ENCODE measurements at places on chromosomes 13 and 19.
A peak's percentile ranks its signal among the peaks of the same experiment; 100 is the strongest.

GRCh38 chr13:111470933-111471332 is 150.5 kb downstream of the TEX29 start:
- no peak for DNase-seq

- no peak for DNase-seq
Measured at GRCh38 chr19:30023330-30023729, 81.3 kb downstream of the URI1 start.

GRCh38 chr13:71799324-71799723 is 67.7 kb downstream of the DACH1 start:
- DNase-seq: no peak

DNA sequence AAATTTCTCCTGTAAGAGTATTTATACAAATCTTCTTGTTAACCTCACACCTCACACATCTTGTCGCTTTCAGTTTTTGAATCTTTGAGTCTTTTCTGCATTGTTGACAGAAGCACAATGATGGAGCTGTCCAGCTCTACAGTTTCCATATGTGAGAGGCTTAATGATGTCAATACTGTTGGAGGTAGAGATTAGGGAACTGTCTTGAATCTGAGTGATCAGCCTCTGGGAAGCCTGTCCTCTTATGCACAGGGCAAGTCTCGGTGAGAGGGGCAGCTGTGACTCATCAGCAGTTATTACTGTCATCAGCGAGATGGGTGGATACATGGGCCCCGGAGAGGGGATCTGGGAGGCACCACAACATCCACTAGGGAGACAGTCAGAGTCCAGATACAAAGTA is 4.6 kb upstream of the ITGBL1 start:
- no peak for DNase-seq

GRCh38 chr19:39103151-39103550 is 19.0 kb downstream of the ACP7 start:
- no peak for DNase-seq

DNA sequence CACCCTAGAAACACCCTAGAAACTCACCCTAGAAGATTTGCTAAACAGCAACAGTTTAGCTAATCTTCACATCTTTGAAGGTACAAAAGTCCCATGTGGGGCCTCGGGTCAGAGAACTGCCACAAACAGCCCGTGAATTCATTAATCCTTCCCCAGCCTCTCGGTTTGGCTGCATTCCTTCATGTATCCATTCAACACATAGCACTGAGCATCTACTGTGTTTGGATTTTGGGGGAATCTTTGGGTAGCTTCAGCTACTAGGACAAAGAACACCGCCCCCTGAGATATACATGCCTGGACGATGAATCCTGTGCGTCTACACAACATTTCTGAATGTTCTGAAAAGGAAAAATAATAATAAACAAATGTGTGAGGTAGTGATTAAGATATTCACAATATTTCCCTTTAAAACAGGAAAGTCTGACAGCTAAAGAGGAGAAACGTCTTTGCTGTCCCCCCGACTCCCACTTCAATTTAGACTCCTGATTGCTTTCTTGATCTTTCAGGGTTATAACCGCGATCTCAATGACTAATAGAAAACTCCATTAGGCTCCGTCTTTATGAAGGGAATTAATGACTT is 63.5 kb downstream of the ALOX5AP start:
- no peak for DNase-seq

DNA sequence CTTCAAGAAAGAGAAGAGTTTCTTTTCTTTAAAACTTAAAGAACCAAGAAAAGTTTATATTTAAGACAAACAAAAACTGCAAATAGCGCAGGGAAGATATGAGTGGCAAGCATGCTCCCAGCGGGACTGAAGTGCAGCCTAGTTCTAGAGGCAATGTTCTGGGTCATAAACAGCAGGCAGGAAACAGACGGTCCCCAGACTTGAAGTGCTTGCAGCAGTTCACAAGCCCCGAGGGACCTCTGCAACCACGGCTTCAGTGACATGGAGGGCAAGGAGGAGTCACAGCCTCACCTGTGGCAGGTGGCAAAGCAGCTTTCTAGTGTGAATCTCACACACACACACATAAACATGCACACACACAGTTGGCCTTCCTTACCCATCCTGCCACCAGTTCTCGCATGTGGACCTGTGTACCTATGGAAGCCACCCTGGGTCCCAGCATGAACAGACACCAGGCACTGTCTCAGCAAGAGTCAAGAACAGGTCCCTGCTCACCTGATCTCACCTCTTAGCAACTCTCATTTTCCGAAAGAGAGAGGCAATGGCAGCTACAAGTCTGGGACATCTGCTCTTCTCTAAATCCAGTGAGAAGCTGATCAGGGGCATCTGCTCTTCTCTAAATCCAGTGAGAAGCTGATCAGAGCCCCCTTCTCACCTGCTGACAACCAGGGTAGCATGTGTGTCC is 162.0 kb downstream of the EFNB2 start:
- DNase-seq: no peak

GRCh38 chr19:18802354-18802753 is 11.2 kb upstream of the COMP start:
- DNase-seq: no peak

DNA sequence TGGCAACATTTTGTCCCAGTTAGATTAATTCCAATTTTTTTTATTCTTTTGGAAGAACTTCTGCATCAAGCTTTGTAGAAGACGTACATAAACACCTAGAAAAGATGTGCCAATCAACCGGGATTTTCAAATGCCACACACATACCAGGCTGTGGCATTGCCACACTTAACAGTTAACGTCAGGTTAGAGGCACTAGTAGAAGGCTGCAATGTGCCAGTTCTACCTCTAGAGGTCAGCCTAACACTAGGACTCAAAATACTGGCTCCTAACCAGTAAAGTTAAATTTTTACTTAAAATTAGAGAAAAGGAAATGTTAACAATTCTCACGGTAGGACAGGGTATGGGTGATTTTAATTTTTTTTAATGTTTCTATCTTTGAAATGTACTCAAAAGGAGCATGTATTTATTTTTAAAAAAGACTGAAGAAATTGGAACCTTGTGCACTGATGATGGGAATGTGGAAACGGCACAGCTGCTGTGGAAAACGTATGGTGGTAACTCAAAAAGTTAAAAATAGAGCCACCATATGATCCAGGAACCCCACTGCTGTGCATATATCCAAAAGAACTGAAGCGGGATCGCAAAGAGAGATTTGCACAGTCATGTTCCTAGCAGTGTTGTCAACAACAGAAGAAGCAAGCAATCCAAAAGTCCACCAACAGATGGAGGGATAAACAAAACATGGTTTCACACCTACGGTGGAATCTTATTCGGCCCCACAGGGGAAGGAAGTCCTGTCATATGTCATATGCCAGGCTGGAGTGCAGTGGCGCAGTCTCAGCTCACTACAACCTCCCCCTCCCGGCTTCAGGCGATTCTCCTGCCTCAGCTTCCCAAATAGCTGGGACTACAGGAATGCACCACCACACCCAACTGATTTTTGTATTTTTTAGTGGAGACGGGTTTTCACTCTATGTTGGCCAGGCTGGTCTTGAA is 30.3 kb downstream of the CRYL1 start:
- DNase-seq: peak; percentile 86

- peak; percentile 15 for DNase-seq
Measured at GRCh38 chr19:23283925-23284324, 33.7 kb upstream of the ZNF724 start.

GRCh38 chr13:40206241-40207000 is 460.0 kb downstream of the FOXO1 start:
- DNase-seq: no peak

- no peak for DNase-seq
Measured at GRCh38 chr13:95207769-95208366, 93.4 kb downstream of the ABCC4 start.

- peak; percentile 84 for DNase-seq
Measured at GRCh38 chr13:91817250-91817649, 418.8 kb downstream of the GPC5 start.

GRCh38 chr19:33953592-33953991 is 156.9 kb downstream of the KCTD15 start:
- peak; percentile 50 for DNase-seq

DNA sequence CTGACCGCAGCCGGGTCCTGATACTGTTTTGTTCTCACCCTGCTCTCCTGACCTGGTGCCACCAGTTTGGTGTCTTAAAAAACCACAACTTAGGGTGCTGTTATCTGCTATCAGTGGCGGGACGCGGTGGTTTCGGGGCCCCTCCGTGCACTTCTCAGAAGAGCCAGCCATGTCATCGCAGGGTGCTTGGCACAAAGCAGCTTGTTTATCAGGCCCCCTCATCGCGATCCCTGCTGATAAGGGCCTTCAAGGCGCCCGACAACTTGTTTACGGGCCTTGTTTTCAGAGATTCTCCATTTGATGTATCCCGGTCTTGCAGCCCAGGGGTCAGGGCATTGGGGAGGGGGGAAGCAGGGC is 58.1 kb upstream of the KLF2 start:
- DNase-seq: no peak

DNA sequence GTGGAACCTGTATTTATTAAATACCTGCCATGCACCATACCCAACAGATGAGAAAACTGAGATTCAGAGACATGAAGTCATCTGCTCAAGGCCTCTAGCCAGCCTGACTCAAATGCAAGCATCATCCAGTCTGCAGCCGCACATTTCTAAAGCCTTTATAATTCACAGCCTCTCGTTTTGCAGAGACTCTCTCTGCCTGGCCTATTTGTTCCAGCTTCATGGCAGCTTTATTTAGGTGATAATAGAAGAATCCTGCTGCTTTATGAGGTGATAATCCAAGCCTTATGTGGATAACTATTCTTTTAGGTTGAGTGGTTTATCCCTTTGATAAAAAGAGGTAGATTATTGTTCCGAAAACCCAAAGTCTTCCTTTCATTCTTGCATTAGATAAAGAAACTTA is 58.4 kb downstream of the OXGR1 start:
- no peak for DNase-seq

DNA sequence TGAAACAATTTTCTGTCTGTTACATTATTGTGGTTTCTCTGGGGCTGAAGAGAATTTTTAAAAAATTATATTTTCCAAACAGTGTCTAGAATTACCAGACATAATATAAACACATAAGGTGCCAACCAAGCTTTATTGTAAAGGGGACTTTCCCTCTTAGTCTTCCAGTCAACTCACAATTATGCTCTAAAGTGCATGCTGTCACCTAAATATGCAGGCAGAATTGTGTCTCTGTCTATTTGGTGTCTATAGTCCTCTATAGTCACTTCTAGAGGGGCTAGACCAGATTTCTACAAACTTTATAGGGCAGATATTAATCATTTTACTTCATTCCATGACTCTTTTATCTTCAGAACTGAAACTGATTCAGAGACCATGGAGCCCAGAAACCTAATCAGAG is 12.8 kb downstream of the ZNF254 start:
- DNase-seq: no peak

DNA sequence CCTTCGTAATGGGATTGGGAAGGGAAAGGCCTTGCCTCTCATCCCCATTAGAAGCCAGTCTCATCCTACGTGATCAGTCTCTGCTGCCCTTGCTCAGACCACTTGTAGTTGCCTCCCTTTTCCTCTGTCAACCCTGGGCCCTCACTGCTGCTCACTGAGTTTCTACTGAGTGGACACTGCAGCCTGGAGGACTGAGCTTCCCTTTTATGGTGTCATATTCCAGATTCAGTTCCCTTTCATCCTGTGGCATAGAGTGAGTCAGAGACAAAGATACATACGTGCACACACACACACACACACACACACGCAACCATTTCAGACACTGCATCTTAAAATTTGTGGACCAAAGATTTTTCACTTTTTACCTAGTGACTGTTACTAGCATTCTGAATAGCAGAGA is 56.6 kb downstream of the COG3 start:
- no peak for DNase-seq

DNA sequence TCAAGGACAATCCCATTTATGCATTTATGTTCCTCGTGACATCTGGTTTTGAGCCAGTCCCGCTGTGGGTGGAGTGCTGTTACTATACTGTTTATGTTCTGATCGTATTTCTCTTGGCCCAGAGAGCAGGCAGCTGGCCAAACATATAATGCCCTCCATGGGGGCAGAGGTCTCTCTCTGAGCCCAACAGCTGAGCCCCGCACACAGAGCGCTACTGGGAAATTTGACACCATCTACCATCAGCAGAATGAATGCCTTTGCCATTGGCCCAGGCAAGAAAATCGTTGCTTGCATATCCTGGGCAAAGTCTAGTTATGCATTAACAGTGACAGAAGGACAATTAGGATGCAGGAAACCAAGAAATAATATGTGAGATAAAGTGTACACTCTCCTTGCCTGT is 126.8 kb upstream of the CACNA1A start:
- DNase-seq: peak; percentile 63

DNA sequence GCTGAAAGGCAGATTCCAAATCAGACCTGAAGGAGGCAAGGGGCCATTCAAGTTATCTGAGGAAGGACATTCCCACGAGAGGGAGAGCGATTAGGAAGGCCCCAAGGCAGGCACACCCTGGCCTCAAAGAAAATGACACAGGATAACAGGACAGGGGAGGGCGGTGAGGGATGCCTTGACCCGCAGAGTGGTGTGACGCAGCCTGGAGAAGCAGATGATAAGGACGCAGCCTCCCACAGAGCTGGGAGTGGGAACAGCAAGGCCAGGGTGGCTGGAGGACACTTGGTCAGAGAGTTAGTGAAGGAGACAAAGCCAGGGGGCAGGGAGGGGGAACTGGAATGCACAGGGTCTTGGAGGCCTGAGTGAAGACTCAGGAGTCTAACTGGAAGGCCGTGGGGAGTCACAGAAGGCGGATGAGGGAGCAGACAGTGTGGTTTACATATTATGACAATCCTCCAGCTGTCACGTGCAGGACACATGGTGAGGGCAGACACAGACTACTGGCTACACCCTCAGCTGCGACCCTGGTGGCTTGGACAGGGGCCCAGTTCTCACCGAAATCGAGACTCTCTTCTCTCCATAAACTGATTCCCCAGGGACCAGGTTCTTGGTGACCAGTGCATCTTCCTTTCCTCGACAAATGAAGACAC is 5.8 kb upstream of the DYRK1B start:
- no peak for DNase-seq

- DNase-seq: peak; percentile 46
Measured at GRCh38 chr13:26010487-26011207, 41.2 kb downstream of the SHISA2 start.
